ENCODE measurements at places on chromosomes 1 and 21. TPM values are rescaled to one million over a fixed set of nuclear protein-coding genes. Genes with fewer than 3 reads are reported as not detected.

DNA sequence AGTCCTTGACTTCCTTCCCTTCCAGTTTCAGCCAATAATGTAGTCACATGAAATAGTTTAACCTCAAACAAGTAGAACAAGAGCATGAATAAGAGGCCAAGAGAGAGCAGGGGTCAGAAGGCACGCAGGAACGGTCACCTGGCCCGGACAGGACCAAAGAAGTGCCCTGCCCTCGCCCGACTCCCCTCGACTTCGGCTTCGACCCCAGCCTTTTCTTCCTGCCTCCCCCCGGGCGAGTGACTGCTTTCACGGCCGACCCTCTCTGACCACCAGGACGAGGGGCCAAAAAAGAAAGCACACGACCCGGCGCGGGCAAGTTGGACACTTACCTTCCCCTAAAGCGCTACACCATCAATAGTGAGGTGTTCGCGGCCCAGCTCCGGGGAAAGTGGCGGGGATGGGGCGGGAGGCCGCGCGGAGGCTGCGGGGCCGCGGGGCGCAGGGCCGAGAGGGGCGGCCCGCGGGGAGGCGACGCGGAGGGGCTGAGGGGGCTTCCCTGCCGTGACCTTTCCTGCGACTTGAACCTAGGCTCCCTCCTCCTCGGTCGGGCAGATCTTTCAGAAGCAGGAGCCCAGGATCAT lies 519 bp downstream of the RERE start:
- no peaks in the 10 kb centered on the region for H3K27me3 ChIP-seq
- no peaks in the 10 kb centered on the region for H3K4me1 ChIP-seq
- peak overlapping the region; percentile 90 for H3K4me3 ChIP-seq
- no peaks in the 10 kb centered on the region for H3K36me3 ChIP-seq
- peak overlapping the region; percentile 97 for H3K27ac ChIP-seq

GRCh38 chr1:167291539-167292185 lies 71.0 kb downstream of the POU2F1 start:
- H3K27ac ChIP-seq: no peak overlapping the region
- H3K27me3 ChIP-seq: no peaks in the 10 kb centered on the region
- no peak overlapping the region for H3K4me3 ChIP-seq
- H3K4me1 ChIP-seq: peaks cover under 1% of the 10 kb centered on the region

DNA sequence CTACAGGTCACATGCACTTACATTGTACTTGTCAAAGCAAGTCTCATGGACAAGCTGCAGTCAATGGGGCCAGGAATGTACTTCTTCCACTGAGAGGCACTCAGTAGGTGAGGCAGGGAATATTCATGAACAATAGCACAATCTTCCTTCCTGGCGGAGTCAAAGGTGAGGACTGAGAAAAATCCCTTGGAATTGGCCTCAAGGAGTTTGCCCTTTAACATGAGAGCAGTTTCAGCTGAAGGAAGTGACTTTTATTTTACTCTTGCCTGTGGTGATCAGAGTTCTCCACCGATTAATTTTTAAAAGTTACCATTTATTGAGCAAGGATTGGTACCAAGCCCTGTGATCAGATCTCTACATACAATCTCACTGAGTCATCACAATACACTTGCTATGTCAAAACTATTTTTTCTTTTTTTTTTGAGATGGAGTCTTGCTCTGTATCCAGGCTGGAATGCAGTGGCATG lies 11.2 kb upstream of the AK2 start:
- no peaks in the 10 kb centered on the region for H3K36me3 ChIP-seq
- DNase-seq: no peak
- no peak overlapping the region for H3K27ac ChIP-seq
- H3K27me3 ChIP-seq: no peaks in the 10 kb centered on the region
- no peaks in the 10 kb centered on the region for H3K4me1 ChIP-seq
- H3K4me3 ChIP-seq: no peak overlapping the region

DNA sequence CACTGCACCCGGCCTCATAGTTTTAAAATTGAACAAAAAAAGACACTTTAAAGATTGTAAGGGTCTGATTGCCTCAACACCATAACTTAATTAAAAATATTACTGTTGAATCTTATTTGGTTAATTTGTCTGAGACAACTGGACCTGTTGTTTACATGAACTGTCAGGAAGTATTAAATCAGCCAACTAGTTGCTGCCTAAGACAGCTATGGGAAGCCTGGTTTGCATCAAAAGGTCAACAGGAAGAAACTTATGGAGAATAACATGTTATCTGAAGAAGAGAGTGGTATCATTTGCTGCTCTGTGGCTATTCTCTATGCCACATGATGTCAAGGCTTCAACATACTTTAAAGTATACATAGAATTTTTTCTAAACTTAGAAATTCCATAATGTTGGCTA lies 853.5 kb upstream of the ADAMTS5 start:
- no peaks in the 10 kb centered on the region for H3K36me3 ChIP-seq
- H3K4me3 ChIP-seq: no peak overlapping the region
- DNase-seq: no peak
- no peaks in the 10 kb centered on the region for H3K4me1 ChIP-seq
- no peak overlapping the region for H3K27ac ChIP-seq
- H3K27me3 ChIP-seq: no peaks in the 10 kb centered on the region

Gene AUNIP
- 19.5 TPM for total RNA-seq

GRCh38 chr1:58392083-58392482 lies 154.4 kb downstream of the OMA1 start:
- no peak overlapping the region for H3K27ac ChIP-seq
- no peaks in the 10 kb centered on the region for H3K36me3 ChIP-seq
- H3K4me1 ChIP-seq: peaks cover 2% of the 10 kb centered on the region
- no peaks in the 10 kb centered on the region for H3K27me3 ChIP-seq
- DNase-seq: no peak

DNA sequence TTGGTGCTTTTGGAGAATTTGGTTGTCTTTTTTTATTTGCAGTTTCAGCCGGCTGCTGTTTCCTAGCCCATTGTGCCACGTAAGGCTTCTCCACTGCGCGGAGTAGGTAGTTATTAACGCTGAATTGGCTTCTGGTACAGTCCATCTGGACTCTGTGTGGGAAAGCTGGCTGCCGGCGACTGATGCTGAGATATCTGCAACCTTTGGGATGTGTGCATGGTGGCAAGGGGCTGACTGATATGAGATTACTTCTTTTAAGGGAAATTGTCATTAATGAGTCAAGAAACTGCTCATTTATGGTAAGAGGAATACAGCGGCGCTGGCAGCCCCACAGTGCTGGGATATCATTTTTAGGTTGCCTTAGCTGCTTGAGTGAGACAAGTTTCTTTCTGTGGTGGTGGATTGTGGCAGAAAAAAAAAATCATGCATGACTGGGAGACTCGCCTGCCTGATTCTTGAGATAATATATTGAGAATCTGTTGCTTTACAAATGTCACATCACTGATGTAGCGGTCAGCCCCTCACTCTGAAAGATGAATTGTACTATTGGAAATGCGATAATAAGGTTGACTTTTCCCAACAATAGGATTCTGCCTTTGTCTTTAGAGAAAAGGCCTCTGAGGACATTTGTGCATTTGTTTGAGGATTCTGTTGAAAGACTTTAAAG lies 2.5 kb upstream of the ELAVL4 start:
- H3K36me3 ChIP-seq: no peaks in the 10 kb centered on the region
- no peak overlapping the region for H3K27ac ChIP-seq
- DNase-seq: no peak
- no peaks in the 10 kb centered on the region for H3K4me1 ChIP-seq
- no peak overlapping the region for H3K4me3 ChIP-seq
- H3K27me3 ChIP-seq: no peaks in the 10 kb centered on the region
